ENCODE measurements at places on chromosomes 6 and 20. TPM values are rescaled to one million over a fixed set of nuclear protein-coding genes. Genes with fewer than 3 reads are reported as not detected.

DNA sequence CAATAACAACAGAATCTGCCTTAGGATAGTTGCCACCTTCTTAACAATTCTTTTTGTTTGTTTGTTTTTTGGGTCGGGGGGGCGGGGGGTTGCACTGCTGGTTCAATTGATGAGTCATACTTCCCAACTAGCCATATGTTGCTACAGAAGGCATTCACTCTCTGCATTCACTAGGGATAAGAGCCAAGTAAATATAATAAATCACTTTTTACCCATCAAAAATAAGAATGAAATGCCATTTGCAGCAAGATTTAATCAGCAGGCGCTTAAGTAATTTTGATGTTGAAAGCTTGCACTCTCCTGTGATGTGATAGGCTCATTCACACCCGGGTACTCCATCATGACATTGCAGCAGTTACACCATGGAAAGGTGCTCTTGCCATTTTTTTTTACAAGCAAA is 209.8 kb downstream of the HIVEP2 start:
- H3K4me1 ChIP-seq: no peaks in the 10 kb centered on the region
- DNase-seq: no peak
- H3K27me3 ChIP-seq: no peaks in the 10 kb centered on the region
- no peak overlapping the region for H3K4me3 ChIP-seq
- no peaks in the 10 kb centered on the region for H3K36me3 ChIP-seq

- H3K27ac ChIP-seq: no peak overlapping the region
- no peak for DNase-seq
- no peak overlapping the region for H3K4me3 ChIP-seq
- H3K4me1 ChIP-seq: no peaks in the 10 kb centered on the region
- H3K36me3 ChIP-seq: no peaks in the 10 kb centered on the region
Measured at GRCh38 chr20:1805816-1806215, 89.4 kb upstream of the SIRPA start.

DNA sequence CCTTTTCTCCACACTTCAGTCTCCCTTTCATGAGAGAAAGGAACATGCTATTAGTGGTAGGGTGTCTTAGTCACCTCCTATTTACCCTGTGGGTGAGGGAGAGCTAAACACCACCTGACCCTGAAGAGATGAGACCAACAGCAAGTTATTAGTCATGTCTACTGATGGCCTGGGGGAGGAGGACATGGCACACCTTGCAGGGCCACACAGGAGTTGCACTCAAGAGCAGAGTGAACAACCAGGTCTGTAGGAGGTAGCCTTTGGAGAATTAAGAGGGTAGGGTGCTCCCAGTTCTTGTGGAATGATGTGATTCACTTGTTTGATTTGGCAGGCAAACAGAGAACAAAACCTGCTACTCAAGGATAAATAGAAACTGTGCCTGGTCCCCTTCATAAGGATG is 82.7 kb upstream of the FABP7 start:
- H3K27me3 ChIP-seq: no peaks in the 10 kb centered on the region
- no peaks in the 10 kb centered on the region for H3K36me3 ChIP-seq
- DNase-seq: no peak
- H3K27ac ChIP-seq: no peak overlapping the region

GRCh38 chr6:145887969-145888368 is 73.4 kb upstream of the FBXO30 start:
- no peak overlapping the region for H3K4me3 ChIP-seq
- DNase-seq: no peak
- no peaks in the 10 kb centered on the region for H3K36me3 ChIP-seq
- H3K4me1 ChIP-seq: peaks cover 12% of the 10 kb centered on the region

DNA sequence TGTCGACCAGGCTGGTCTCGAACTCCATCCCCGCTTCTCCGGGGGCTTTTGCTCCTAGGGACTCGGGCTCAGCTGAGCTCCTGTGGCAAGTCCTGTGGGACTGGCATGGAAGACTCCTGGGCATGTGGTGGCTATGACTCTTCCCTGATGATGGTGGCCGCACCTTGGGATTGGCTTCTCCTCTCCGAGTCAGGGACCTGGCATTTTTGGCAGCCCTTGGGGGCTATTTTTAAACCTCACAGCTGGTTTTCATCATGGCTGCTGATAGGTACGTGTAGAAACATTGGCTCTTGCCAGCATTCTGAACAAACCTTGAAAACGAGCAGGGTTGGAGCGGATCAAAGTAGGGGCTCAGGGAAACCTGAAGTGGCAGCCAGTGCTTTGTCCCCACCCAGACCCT is 54.1 kb downstream of the RBM38 start:
- no peak overlapping the region for H3K4me3 ChIP-seq
- no peak overlapping the region for H3K27ac ChIP-seq
- no peaks in the 10 kb centered on the region for H3K36me3 ChIP-seq
- no peak for DNase-seq

DNA sequence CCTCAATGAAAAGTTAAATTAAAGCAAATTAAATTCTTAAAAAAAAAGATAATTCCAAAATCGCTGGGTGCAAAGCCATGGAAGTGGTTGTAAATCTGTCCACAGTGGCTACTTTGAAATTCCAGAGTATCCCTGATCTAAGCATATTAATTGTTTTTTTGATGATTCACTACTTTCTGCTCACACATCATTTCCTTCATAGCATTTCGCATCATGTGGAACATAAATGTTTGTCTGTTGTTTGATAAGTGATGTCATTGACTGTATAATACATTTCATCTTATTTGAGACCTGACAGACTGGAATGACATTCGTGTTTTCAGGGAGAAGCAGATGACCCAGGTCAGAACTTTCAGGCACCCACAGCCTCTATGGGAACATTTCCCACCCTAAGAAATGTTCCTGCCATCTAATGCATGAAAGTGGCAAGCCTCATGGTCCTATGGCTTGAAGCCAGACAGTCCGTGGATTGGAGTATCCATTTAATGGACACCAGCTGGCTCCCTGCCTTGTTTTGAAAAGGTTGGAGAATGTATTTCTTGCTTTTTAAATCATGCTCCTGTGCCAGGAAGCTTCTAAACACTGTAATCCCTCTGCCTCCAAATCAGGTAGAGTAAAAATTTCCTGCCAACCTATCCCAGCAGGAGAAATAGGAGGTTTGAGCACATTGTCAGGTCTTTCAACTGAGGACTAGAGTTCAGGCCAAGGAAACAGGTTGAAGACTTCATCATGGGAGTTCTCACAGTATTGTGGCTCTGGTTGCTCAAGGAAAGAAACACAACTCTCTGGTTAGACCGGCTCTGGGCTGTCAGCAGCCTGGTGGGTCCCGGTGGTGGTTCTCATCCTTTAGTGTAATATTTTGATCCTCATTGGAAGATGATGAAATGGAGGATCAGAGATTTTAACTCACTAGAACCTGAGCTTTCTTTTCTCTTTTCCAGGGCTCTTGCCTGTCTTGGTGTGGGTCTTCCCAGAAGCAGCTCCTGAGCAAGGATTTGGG is 157.9 kb downstream of the SLC24A3 start:
- H3K27me3 ChIP-seq: no peaks in the 10 kb centered on the region
- no peak for DNase-seq
- no peak overlapping the region for H3K4me3 ChIP-seq
- no peaks in the 10 kb centered on the region for H3K4me1 ChIP-seq

- H3K27ac ChIP-seq: no peak overlapping the region
- peaks cover 6% of the 10 kb centered on the region for H3K4me1 ChIP-seq
- H3K27me3 ChIP-seq: no peaks in the 10 kb centered on the region
- H3K4me3 ChIP-seq: no peak overlapping the region
Measured at GRCh38 chr6:110035321-110035720, 57.2 kb downstream of the GPR6 start.

GRCh38 chr6:154001494-154002285 is 37.4 kb upstream of the OPRM1 start:
- no peak overlapping the region for H3K27ac ChIP-seq
- H3K4me3 ChIP-seq: no peak overlapping the region
- H3K27me3 ChIP-seq: no peaks in the 10 kb centered on the region

GRCh38 chr6:47520282-47520681 is 42.7 kb downstream of the CD2AP start:
- no peaks in the 10 kb centered on the region for H3K27me3 ChIP-seq
- no peak overlapping the region for H3K4me3 ChIP-seq

DNA sequence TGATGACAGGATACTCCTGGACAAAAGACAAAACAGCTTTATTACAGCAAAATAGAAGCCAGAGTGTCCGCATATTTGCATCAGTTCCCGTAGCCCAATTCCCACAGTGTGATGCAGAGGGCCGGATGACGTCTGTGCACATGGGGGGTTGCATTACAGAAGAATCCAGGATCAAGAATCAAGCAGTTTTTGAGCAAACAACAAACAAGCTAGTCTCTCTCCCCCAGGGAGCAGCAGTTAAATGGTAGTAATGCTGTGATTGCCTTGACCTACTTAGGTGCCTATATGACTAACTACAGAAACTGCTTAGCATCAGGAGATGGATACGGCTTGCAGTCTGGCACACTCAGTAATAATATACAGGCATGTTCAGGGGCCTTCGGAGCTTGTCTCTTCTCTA is 3.2 kb upstream of the SDHAF4 start:
- peak; percentile 24 for DNase-seq
- no peaks in the 10 kb centered on the region for H3K27me3 ChIP-seq
- H3K27ac ChIP-seq: no peak overlapping the region
- no peaks in the 10 kb centered on the region for H3K36me3 ChIP-seq
- H3K4me3 ChIP-seq: no peak overlapping the region

DNA sequence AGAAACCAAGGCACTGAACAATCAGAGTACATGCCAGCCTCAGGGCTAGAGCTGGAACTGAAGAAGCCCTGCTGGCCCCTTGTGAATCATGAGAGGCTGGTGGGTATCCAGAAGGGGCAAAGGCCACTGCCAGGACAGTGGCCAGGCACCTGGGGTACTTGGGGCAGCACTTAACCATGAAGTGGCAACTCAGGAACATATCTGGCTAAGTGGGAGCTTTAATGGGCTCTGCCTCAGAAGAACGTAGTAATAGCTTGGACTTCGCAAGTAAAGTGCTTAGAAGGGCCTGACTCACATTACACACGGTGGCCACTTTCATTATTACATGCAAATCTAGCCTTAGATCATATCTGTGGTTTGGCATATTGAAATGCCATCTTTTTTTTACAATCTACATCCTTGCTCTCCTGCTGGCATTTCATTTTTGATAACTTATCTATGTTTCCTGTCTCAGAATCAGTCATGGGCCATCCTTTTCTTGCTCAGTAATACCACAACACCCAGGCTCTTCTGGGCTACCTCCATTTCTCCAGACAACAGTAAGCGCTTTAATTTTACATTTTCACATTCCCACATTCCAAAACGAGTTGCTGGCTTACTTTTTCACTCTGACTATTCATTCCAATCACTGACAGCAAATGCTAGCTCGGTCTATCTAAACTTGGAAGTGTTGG is 21.6 kb downstream of the NAPB start:
- H3K4me1 ChIP-seq: peaks cover 49% of the 10 kb centered on the region
- H3K27me3 ChIP-seq: no peaks in the 10 kb centered on the region
- DNase-seq: no peak
- H3K36me3 ChIP-seq: no peaks in the 10 kb centered on the region

- H3K27me3 ChIP-seq: no peaks in the 10 kb centered on the region
- H3K36me3 ChIP-seq: no peaks in the 10 kb centered on the region
- H3K4me3 ChIP-seq: no peak overlapping the region
- DNase-seq: no peak
- no peak overlapping the region for H3K27ac ChIP-seq
- H3K4me1 ChIP-seq: no peaks in the 10 kb centered on the region
Measured at GRCh38 chr6:22367346-22367745, 70.5 kb upstream of the PRL start.

DNA sequence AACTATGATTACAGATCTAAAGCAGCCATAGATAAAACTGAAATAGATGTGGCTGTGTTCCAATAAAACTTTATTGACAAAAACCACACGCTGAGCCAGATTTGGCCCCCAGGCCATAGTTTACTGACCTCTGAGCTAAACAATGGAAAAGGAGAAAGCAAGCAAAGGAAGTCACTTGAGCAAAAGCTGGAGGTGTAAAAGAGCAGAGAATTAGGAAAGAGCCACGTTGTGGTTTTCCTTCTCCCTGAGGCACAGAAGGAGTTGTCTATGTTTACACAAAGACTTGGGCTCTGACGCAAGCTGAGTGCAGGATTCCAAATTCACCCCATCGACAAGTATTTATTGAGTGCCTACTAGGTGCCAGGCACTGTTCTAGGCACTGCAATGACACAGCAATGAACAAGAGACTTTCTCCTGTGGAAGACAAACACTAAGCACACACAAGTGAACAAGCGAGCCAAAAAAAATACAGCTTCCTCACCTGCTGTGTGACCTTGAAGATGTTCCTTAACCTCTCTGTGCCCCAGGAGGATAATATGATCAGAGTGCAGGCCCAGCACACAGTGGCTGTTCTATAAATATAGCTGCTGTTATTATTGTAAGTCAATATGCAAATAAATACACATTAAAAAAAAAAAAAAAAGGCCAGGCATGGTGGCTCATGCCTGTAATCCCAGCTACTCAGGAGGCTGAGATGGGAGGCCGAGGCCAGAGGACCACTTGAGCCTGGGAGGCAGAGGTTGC is 75.4 kb upstream of the PTPN1 start:
- no peaks in the 10 kb centered on the region for H3K36me3 ChIP-seq
- no peak for DNase-seq
- H3K27ac ChIP-seq: no peak overlapping the region
- no peaks in the 10 kb centered on the region for H3K4me1 ChIP-seq

- no peaks in the 10 kb centered on the region for H3K4me1 ChIP-seq
- no peak for DNase-seq
- no peaks in the 10 kb centered on the region for H3K27me3 ChIP-seq
- no peak overlapping the region for H3K4me3 ChIP-seq
- no peak overlapping the region for H3K27ac ChIP-seq
Measured at GRCh38 chr6:109428889-109429477, 11.4 kb downstream of the PPIL6 start.

GRCh38 chr20:57943950-57944349 is 234.1 kb upstream of the PMEPA1 start:
- no peak overlapping the region for H3K4me3 ChIP-seq
- no peak overlapping the region for H3K27ac ChIP-seq
- H3K36me3 ChIP-seq: no peaks in the 10 kb centered on the region
- DNase-seq: no peak

DNA sequence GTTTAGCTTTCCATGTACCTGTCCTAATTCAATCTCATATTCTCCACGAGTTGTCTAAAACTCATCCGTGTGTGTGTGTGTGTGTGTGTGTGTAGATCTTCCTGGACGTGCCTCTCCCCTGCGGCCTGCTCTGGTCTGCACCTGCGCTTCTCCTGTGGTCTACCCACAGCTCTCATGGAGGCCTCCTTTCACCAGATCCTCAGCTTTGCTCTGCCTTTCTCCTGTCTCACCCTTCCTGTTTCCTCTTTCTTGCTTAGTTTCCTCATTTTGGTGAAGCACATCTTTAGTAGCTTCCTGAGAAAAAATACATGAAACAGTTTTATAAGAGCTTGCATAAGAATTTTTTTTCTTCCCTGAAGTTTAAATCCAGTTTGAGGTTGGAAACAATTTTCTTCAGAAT is 18.1 kb downstream of the SLX4IP start:
- no peak overlapping the region for H3K4me3 ChIP-seq
- no peaks in the 10 kb centered on the region for H3K36me3 ChIP-seq
- no peak for DNase-seq
- H3K27ac ChIP-seq: no peak overlapping the region

GRCh38 chr20:19512886-19513677 is 245.0 kb upstream of the RIN2 start:
- H3K27ac ChIP-seq: no peak overlapping the region
- H3K4me3 ChIP-seq: no peak overlapping the region
- H3K36me3 ChIP-seq: no peaks in the 10 kb centered on the region
- no peaks in the 10 kb centered on the region for H3K27me3 ChIP-seq

The PLTP gene
- 80.0 TPM for total RNA-seq

The GGTLC1 gene
- total RNA-seq: 6.9 TPM

The PXDC1 gene
- total RNA-seq: 38.2 TPM

The DLL1 gene
- 4.6 TPM for total RNA-seq

The LIN28B gene
- 7.3 TPM for total RNA-seq

The PLA2G7 gene
- 0.74 TPM for total RNA-seq

The FAM83C gene
- total RNA-seq: 0.43 TPM

All from testis (tissue), 5 donors.